ENCODE measurements at places on chromosomes 12 and 14. TPM values are rescaled to one million over a fixed set of nuclear protein-coding genes. Genes with fewer than 3 reads are reported as not detected.

The NCOR2 gene
- total RNA-seq, result 16.5 TPM

The RAD51AP1 gene
- total RNA-seq, result 63.4 TPM

- peak; percentile 95 for DNase-seq
Observed at GRCh38 chr12:121033625-121034349, 5.3 kb downstream of the OASL start.

- DNase-seq, result no peak
Observed at GRCh38 chr12:43349863-43350262, 202.1 kb downstream of the ADAMTS20 start.

- no peak for DNase-seq
Observed at GRCh38 chr14:31257244-31257553, 49.6 kb upstream of the HECTD1 start.

DNA sequence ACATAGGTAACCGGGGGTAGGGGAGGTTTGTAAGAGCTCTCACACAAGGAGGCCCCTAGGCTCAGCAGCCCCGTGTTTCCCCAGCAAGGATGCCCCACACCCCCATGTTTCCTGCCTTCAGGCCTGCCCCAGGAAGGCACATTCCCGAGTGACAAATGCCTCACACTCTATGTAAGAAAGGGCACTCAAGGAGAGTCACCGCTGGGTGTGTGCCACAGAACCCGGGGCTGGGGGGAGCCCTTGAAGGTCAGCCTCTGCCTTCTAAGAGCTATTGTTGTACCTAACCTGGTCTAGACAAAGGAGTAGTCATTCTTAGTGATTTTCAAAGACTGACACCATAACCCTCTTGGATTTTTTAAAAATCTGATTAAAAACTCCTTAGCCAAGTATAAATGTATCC is 333.6 kb downstream of the DPF3 start:
- DNase-seq, result peak; percentile 81

All from M059J (cell line).